ENCODE measurements at places on chromosomes 3 and 15.
A peak's percentile ranks its signal among the peaks of the same experiment; 100 is the strongest.

DNA sequence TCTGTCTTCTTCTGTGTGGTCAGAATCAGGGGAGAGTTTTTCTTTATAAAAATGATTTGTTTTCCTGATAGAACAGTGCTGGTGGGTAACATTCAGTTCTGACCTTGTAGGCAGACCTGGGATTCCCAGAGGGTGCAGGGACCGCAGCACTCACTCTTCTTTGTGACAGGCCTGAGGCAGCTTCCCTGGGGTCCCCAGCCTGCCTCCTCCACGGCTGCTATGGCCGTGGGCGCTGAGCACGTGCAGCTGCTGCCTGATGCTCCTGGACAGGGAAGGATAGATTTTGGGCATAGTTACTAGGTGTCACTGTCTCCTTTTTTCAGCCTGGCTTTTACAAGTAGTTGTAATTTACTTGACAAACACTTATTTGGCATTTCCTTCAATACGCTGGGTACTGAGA is 39.1 kb downstream of the CACNA1D start:
- DNase-seq = no peak

GRCh38 chr3:86865506-86865905 is 125.4 kb downstream of the VGLL3 start:
- DNase-seq = no peak

DNA sequence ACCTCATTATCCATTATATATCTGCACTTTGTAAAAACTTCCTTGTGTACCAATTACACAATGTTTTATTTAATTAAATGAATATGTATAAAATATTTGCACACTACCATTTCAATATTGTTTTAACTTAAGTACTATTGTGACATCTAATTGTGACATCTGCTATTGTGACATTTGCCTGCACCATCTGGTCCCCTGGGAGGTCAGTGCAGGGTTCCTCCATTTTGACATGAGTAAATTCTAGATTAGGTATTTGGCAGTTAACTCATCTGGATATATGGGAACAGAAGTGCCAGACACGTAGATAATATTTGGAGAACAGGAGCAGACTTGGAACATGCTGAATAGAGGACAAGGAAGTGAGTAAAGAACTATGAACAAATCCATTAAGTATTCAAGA is 332.1 kb downstream of the VGLL3 start:
- no peak for DNase-seq

GRCh38 chr3:72496051-72496670 is 352.1 kb downstream of the SHQ1 start:
- no peak for DNase-seq

- DNase-seq = no peak
Measured at GRCh38 chr3:9247941-9248521, 1.4 kb downstream of the SRGAP3 start.

GRCh38 chr15:58457466-58457965 is 25.7 kb downstream of the LIPC start:
- no peak for DNase-seq

DNA sequence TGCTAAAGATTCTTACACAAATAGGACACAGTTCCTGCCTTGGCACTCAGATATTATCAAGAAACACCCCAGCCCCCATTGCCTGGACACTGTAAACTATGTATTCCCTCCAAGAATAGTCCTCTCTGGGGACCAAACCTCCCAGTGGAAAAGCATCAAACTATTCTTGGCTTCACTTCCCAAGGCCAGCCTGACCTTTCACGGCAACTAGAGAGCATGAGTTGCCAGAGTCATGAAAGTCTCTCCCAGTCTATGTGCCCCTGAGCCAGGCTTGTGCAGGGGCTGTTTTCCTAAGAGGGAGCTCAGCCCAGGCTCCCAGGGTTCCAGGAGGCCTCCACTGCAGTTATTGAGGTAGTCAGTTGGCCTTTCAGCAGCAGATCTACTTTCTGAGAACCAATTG is 251.9 kb upstream of the TGFBR2 start:
- no peak for DNase-seq

DNA sequence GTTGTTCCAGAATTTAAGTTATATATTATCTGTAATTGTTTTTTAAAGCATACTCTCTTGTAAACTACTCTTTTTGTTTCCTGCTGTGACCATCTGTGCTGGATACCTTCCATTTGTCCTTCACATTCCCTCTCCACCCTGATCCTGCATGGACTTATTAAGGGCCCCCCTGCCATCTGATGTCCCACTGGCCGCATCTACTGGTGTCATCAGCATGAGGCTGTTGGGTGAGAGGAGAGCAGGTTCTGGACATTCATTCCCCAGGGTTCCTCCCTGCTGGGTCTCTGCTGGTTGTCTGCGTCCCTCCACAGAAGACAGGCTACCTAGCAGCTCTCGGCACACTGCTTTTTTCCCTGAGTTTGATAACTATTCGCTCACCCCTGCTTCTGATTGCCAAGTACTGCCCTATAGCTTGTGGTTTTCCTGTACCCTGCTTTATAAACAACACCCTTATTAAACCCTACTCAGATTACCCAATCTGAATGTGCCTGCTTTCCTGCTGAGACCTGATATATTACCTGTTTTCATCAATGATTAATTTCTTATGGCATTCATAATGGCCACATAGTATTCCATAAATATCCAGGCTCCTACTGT is 7.7 kb downstream of the CMTM8 start:
- no peak for DNase-seq

- peak; percentile 92 for DNase-seq
Measured at GRCh38 chr3:122793568-122794416, at the start of gene HSPBAP1. Gene HSPBAP1 (minus strand): TSS chr3:122793831. CDS start chr3:122793680, 151 bp downstream.

- no peak for DNase-seq
Measured at GRCh38 chr3:147420353-147421183, 11.4 kb downstream of the ZIC1 start.

GRCh38 chr3:31567036-31567435 is 34.3 kb downstream of the STT3B start:
- DNase-seq = no peak

DNA sequence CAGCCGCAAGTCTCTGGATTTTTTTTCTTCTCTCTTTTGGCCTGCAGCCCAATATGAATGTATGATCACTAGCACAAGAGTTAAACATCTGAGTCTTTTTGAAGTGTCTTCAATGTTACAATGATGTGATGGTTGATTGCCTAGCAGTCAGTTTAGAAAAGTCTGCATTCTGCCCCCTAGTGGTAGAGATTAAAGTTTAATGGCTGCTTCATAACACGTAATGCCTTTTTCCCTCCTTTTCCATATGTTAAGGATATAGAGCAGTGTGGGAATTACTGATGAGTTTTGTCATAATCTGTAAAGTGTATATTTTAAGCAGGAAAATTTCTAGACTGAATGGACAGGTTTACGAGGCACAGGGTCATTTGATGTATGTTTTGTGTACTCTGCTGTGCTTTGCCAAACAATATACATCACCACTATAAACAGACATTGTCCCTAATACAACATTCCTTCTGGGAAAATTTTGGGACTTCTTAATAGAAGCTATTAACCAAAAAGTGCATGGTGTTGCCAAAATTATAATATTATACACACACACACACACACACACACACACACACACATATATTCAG is 1038.5 kb upstream of the NR2F2 start:
- DNase-seq = no peak

DNA sequence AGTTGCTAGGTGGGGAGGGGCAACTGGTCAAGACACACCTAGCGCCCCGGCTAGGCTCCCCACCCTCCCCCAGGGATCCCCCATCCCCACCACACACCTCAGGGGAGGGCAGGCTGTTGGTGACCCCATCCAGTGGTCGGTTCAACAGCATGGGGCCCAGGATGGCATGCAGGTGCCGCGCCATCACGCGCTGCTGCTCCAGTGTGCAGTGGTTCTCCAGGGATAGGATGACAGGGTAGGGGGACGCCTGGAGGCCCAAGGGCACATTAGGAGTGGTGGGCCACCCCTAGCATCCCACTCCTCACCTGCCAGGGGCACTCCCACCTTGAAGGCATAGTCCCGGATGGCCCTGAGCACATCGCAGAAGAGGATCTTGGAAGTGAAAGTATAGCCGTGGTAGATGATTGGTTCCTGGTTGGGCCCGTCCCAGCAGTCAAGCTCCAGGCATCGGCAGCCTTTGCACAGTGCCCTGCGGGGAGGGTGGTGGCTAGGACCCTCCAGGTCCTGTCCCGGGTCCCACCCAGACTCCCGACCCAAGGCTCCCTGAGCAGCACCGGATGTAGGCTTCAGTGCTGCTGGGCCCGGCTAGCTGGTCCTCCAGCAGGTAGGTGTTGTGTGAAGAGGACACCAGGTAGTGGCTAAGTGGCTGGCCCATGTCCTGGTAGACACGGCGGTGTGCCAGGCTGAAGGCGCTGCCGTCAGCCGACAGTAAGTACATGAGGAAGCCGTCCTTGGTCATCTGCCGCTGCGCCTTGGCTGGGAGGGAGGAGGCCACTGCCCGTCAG is 19.4 kb downstream of the VILL start:
- DNase-seq = no peak

DNA sequence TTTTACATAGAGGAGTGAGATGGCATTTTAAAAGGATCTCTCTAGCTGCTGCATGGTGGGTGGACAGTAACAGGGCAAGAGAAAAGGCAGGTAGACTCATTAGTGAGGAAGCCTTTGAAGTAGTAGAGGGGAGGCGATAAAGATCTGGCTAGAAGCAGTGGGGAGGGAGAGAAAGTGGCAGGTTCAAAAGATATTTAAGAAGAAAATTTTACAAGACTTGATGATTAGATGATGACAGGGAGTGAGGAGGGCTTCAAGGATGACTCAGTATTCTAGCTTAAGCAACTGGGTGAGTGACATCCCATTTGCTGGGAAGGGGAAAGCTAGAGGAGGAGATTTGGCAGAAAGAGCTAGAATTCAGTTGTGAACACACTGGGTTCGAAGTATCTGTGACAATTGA is 3.8 kb upstream of the BRPF1 start:
- no peak for DNase-seq

DNA sequence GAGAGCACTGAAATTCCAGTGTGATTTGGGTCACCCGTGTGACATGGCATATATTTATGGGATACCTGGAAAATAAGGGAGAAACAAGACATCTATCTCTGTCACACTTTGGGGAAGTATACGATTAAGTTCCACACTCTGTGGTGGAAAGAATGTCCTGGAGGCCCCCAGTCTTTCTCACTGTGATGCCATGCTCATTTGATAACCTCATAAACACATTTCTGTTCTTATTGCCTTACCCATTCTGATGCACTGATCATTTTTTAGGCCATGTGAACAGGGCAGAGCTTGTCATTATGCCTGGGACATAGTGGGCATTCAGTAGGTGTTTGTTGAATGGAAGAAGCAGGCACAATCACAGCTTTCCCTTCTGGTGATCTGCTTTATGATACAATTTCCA is 349.4 kb upstream of the TPRG1 start:
- no peak for DNase-seq

Data from activated CD8-positive, alpha-beta memory T cell treated with anti-CD3 and anti-CD28 coated beads, Interleukin-2, amount 50 U/mL, for 48 hours (primary cell).